ENCODE measurements at places on chromosomes 12 and 14.

DNA sequence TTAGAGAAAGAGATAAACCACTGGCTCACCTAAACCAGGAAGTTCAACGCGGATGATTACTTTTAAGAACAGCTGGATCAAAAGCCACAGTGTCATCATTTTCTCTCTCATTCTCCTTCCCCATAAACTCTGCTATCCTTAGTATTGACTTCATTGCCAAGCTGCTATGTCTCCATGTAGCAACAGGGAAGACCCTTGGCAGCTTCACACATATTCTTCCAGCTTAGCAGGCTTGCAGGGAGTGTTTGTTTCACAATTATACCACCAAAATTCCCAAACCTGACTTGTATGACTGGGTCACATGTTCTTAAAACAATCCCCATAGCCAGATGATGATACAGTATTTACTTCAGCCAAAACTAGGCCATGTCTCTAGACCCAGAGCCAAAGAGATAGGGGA, 235.5 kb downstream of the PAWR start:
- no peak for DNase-seq

DNA sequence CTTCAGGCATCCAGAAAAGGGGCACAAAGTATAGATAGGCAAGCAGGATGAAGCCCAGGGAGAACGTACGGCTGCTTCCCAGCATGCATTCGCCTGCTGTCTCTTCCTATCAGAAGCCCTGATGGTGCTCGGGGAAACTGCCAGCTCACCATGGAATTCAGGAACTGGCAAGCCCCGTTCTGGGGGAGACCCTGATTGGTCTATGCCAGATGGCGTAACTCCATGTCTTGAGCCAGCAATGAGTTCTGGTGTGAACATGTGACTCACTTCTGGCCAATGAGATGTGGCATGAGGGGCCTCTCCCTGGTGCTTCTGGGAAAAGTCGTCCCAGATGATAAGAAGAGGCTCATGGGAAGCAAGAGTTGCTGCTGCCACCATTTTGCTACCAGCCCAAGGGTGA, 270.8 kb downstream of the BCL11B start:
- peak; percentile 61 for DNase-seq

DNA sequence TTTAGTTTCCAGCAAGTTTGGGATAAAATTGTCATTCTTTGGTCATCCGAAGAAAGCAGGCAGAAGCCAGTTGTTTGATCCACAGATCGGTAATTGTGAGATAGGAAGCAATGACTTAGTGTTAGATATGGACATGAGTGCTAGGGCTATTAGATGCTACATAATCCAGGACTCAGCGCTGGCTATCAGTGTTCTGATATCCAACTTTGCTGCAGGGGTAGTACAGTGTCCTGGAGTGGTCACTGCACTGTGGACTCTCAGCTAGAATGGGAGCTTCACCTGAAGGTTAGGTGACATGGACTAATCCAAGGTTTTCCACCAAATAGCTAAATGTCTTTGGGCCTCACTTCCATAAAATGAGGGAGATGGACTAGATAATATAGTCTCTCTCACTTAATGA, 39.9 kb downstream of the STK38L start:
- no peak for DNase-seq

GRCh38 chr12:11810206-11810545, 160.7 kb downstream of the ETV6 start:
- no peak for DNase-seq

- no peak for DNase-seq
Observed at GRCh38 chr12:24631676-24632426, 317.1 kb downstream of the BCAT1 start.

All from vagina (tissue), 2 donors.